Hippocampal formation (tissue), 2 donors: ENCODE measurements at places on chromosomes 4 and X.

GRCh38 chrX:119758731-119759247 is 401 bp downstream of the SOWAHD start:
- no peak for DNase-seq

GRCh38 chrX:66625525-66625924 is 13.4 kb downstream of the EDA2R start:
- no peak for DNase-seq

DNA sequence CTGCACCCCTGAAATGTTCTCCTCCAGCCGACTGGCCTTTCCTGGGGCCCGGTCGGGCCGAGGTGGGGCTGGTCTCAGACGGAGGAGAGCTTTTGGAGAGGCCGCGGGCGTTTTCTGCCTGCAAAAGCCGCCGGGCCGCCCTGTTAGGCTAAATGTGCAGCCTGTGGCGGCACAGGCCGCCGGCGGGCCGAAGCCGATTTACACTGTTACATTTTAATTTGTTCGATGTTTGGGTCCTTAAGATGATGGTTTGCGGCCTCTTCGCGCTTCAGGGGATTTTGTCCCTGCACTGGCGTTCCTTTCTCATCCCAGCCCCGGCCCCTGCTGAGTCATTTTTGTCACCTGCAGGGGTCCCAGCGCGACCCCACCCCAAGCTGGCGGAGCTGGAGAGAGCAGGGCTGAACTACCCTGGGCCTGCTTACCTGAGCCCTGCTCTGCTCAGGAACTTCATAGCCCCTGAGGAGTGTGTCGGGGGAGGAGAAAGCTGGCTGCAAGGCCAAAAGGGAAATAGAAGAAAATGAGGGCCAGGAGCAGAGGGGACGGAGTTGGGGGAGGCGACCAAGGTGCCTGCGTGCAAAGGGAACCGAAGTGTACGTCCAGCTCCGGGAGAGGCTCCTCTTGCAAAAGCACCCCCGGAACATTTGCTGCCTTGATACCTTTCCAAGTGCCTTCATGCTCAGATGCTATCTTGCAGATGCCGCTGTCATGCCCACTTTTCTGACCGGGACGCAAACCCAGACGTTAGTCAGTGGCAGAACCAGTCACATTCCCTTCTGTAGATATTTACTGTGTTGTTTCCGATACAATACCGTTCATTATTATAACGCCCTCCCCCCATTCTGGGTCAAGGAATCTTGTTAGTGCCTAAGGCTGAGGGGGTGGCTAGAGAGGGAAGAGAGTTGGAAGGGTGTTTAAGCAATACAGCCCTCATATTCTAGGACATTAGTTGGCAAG is 977 bp upstream of the RBBP7 start:
- no peak for DNase-seq

DNA sequence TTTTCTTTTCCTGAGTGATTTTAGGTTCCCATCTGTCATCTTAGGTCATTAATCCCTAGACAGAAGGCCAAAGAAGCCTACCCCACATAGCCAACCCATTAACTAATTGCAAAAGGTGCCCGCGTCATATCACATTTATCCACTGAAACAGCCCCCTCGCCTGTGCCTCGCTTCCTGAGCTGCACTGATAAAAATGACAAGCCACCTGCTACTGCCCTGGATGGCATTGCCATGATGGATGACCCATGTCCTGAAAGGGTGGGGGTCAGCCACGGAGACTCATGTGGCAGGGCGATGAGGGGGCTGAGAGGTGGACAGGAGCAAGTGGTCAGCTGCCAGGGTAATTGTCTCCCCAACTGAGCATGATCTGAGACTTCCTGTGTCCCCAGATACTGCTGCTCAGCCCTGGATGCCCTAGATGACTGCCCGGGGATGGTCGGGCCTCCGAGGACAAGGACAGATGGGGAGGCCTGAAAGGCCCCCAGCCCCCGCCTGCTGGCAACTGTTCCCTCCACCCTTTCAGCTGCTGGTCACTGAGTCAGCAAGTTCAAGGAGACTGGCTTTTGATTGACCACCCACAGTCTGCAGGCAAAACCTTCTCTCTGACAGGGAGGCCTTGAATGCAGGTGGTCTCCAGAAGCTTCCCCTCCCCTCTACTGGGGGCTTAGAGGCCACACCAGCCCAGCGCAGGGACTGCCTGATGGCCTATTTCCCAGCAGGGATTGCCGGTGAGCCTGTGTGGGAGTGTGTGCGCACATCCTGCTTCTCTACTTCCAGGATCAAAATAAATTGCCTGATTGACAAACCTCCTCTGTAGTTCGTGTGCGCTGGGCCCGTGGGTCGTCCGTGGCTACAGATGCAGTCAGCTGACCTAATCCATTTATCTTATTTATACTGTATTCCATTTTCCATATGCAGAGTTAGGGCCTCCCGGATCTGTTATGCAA is 496.3 kb downstream of the BCOR start:
- DNase-seq, result no peak

GRCh38 chr4:110830461-110830860 is 207.6 kb upstream of the PITX2 start:
- DNase-seq, result no peak

DNA sequence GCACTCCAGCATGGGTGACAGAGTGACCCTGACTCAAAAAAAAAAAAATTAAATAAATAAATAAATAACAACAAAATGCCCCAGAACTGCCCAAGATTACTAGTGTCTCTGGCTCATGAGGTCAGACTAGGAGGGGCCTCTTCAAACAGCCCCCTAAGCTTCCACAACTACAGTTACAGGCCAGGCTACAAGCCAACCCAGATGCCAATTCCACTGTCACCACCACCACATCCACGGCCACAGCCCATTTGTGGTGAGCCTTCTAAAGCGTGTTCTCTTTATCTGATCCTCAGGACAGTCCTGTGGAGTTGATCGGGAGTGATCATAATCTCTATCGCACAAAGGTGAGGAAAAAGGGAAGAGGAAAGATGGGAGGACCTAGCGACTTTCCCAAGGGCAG is 36.6 kb downstream of the IGFBP7 start:
- no peak for DNase-seq

GRCh38 chr4:155597281-155597680 is 69.4 kb upstream of the GUCY1A1 start:
- DNase-seq, result no peak

GRCh38 chrX:19860571-19860970 is 26.8 kb downstream of the SH3KBP1 start:
- no peak for DNase-seq

DNA sequence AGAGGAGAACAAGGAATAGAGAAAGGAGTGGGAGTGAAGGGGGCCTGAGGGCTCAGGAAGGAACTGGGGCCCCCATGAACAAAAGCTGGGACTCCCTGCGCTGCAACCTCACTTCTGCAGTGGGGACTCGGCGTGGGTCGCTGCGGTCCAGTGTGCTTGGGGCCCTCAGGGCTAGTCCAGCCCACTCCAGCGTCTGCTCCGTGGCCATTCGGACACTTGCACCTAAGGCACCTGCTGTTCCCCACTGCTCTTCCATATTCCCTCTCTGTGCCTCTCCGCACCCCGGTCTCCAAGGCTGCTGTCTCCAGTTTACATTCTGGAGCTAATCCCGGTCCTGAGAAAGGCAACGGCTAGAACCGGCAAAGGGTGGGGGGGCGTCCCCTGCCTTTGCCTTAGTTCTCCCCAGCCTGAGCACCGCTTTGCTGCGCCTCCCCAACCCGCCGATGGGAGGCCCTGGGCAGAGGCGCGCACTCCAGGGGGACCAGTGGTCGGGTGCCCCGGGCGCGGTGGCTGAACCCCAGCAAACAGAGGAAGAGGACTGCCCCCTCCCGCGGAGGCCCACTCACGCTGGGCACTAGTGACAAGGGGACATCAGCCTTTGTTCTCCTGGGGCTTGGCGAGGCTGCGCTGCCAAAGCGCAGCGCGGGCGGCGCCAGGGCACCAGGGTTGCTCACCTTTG is 327.7 kb upstream of the F9 start:
- no peak for DNase-seq

- no peak for DNase-seq
Measured at GRCh38 chr4:17124767-17125166, 226.3 kb upstream of the LDB2 start.

GRCh38 chrX:140274811-140275525 is 229.9 kb downstream of the SOX3 start:
- DNase-seq, result no peak

- no peak for DNase-seq
Measured at GRCh38 chr4:173522160-173522950, 7.7 kb downstream of the HAND2 start.

GRCh38 chr4:158001756-158002155 is 171.1 kb downstream of the GASK1B start:
- DNase-seq, result no peak

DNA sequence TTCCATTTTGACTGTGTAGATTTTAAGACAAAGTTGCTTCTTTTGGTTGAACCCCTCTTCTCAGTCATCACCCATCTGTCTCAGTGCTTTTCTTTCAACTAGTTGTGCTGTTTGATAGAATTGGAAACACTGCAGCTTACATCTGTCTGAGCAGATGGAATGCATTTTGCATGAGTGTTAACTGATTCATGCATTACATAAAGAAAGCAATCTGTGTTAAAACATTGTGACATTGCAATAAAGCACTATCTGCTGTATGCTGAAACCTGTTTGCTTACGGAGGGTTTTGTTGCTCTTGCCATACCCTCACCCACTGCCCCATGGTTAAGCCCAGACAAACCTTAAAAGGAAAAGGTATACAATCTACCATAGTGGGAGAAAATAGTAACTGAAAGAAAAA is 47.4 kb downstream of the NRK start:
- DNase-seq, result peak; percentile 0

- peak; percentile 15 for DNase-seq
Measured at GRCh38 chr4:1300466-1301455, 11.1 kb downstream of the MAEA start.

- DNase-seq, result no peak
Measured at GRCh38 chrX:124506066-124506465, 159.7 kb downstream of the SH2D1A start.

- DNase-seq, result no peak
Measured at GRCh38 chrX:130878350-130879341, 24.4 kb downstream of the ENOX2 start.
